HCT116 (cell line): ENCODE measurements at places on chromosomes 1 and 21. TPM values are rescaled to one million over a fixed set of nuclear protein-coding genes. Genes with fewer than 3 reads are reported as not detected.

The NOS1AP gene
- total RNA-seq: 5.3 TPM

The MR1 gene
- 6.6 TPM for total RNA-seq

The RXFP4 gene
- 0.20 TPM for total RNA-seq

The C1orf53 gene
- 4.2 TPM for total RNA-seq

The IGSF21 gene
- not detected for total RNA-seq

The LCE6A gene
- not detected for total RNA-seq

The RBP7 gene
- 45.6 TPM for total RNA-seq

The FCAMR gene
- total RNA-seq: not detected

The KRTAP13-2 gene
- not detected for total RNA-seq

The SMPDL3B gene
- 16.4 TPM for total RNA-seq

The LCK gene
- total RNA-seq: 0.79 TPM

The ADORA3 gene
- not detected for total RNA-seq

The DMBX1 gene
- 4.3 TPM for total RNA-seq

The HCRTR1 gene
- not detected for total RNA-seq

The OR2L13 gene
- total RNA-seq: not detected

The LINGO4 gene
- not detected for total RNA-seq

The LHX8 gene
- not detected for total RNA-seq

The OR2T29 gene
- not detected for total RNA-seq

The ZNF695 gene
- 14.9 TPM for total RNA-seq

The MAGOH gene
- total RNA-seq: 63.7 TPM

The TSEN15 gene
- total RNA-seq: 31.1 TPM

The SGIP1 gene
- 0.15 TPM for total RNA-seq

The UBL4B gene
- total RNA-seq: 0.57 TPM

The USH2A gene
- total RNA-seq: not detected

The INSRR gene
- total RNA-seq: not detected

The ANP32E gene
- 95.1 TPM for total RNA-seq

The TOR1AIP1 gene
- 30.5 TPM for total RNA-seq

The C4BPA gene
- 0.32 TPM for total RNA-seq

The MAGI3 gene
- 11.8 TPM for total RNA-seq

The CRB1 gene
- total RNA-seq: 0.07 TPM

The PRAMEF14 gene
- total RNA-seq: not detected

The INKA2 gene
- 4.0 TPM for total RNA-seq

The MAN1C1 gene
- 1.2 TPM for total RNA-seq

The FTCD gene
- total RNA-seq: 2.5 TPM

The TRIM45 gene
- total RNA-seq: 3.5 TPM

The FMO2 gene
- 0.30 TPM for total RNA-seq

The NSUN4 gene
- total RNA-seq: 27.8 TPM

The NTNG1 gene
- not detected for total RNA-seq

The ZNF683 gene
- not detected for total RNA-seq

The VWA5B1 gene
- not detected for total RNA-seq

The HPDL gene
- not detected for total RNA-seq

The MROH9 gene
- not detected for total RNA-seq

The C1QTNF12 gene
- 6.9 TPM for total RNA-seq

The NOC2L gene
- total RNA-seq: 260 TPM

The MIXL1 gene
- total RNA-seq: not detected

The SLC44A3 gene
- total RNA-seq: 9.6 TPM

The KRTAP19-8 gene
- not detected for total RNA-seq

The HES3 gene
- not detected for total RNA-seq
